ENCODE measurements at places on chromosomes 7 and 10.
A peak's percentile ranks its signal among the peaks of the same experiment; 100 is the strongest.

GRCh38 chr10:51510231-51510630 lies 189.2 kb downstream of the CSTF2T start:
- no peak for DNase-seq

- DNase-seq: no peak
Observed at GRCh38 chr7:131021460-131021859, 287.5 kb upstream of the KLF14 start.

GRCh38 chr7:127251465-127252376 lies 1.0 kb downstream of the GRM8 start:
- peak; percentile 29 for DNase-seq

DNA sequence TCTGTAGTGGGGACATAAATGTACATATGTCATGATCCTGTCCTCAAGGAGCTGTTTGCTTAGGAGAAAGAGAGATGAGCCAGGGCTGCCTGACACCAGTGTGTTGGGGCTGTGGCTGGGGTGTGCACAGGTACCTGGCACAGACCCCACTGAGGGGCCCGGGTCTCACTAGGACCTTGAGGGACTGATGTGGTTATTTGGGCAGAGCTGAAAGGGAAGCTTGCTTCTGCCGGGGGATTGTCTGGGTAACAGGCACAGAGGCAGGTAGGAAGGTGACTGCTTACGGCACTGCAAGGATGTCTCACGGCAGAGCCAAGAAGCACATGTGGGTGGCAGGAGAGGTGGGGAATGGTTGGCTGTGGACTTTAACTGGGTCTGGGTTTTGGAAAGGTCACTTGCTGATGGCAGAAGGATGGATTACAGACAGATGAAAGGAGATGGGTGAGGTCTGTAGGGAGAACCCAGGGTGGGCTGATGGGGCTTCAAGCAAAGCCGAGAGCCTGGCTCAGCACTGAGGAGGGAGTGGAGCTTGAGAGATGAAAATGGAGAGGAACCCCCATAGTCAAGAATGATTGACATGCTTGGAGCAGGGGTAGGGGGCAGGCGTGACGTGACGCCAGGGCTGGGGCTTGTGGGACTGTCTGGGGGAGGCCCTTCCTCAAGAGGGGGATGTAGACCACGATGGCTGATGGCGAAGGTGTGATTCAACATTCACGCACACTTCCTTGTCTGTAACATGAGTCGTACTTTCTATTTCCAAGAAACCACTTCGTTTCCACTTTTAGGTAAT lies 207.7 kb upstream of the SHH start:
- DNase-seq: no peak

DNA sequence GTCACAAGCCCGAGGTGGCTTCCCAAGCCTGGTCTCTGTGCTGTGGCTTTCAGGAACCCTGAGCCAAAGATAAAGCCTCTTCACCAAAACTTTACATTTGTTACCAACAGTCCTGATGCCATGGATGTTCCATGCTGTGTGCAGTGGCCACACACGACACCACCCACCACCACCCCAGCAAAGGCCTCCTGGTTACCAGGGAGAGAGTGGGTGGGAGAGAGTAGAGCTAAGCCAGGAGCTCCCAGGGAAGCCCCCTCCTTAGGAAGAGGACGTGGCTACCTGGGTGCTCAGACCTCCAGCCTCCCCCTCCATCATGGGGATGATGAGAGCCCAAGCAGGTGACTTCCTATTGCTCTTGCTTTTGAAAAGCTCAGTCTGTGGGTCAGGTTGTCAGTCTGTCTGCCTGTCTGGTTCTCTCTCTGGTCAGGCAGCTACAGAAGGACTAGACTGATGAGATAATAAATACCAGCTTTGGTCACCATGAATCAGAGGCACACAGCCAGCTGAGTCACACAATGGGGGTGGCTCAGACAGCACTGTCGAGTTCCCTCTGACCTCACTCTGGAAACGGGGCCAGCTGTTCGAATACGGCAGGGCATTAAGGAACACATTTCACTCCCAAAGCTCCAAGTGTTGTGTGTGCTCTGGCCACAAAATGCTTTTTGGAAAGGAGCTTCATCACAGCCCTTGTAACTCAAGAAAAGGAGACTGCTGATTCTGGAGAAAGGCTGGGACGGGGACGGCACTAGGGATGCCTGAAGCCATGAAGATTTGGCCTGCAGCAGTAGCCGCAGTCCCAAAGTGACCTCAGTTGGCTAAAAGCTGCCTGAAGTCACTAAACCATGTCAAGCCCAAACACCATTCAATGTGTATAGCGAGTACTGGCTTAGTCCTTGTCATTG lies 166.0 kb downstream of the FANK1 start:
- DNase-seq: no peak
